Activated CD4-positive, CD25-positive, alpha-beta regulatory T cell treated with anti-CD3 and anti-CD28 coated beads, Interleukin-2, amount 50 U/mL, for 72 hours (primary cell): ENCODE measurements at places on chromosomes 2 and 18.

GRCh38 chr18:9933865-9934264, 20.0 kb downstream of the VAPA start:
- no peak for DNase-seq

GRCh38 chr2:70730730-70731129, 37.3 kb downstream of the ADD2 start:
- DNase-seq, result no peak

DNA sequence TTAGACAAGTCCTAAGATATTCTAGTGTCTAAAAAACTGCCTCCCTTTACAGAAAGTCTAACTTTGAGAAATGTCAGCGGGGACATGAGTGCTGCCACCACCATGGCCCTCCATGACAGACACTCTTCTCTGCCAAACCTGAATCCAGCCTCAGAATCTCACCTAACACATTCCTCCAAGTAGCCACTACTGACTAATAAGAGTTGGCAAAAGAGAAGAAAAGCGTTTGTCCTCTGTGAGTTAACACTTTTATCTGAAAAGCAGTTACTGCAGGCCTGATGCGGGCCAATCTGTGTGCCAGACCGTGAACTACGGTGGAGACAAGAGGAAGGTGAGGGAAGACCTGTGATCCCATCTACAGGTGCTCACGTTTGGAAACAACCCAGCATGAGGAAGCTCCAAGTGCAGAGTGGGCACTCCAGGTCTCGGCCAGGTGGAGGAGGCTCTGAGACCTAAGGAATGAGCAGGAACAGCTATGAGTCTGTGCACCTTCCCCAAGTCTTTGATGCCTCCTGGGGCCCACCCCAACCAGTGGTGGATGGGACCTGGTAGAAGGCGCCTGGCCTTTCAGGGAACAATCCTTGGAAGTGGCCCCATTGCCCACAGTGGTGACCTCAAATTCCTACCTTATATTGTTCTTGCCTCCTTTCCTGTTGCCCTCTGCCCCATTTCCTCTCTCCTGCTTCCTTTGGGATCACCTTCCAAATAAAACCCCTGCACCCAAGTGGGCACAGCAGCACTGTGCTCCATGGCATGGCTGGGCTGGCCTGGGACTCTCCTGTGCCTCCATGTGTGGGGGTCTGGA, 91.6 kb downstream of the BIN1 start:
- DNase-seq, result no peak

GRCh38 chr2:151777487-151777886, 43.2 kb upstream of the NEB start:
- no peak for DNase-seq

- no peak for DNase-seq
These were observed 171.3 kb downstream of the ARHGAP15 start for GRCh38 chr2:143300536-143300935.

- DNase-seq, result no peak
These were observed 929.2 kb upstream of the SOX11 start for GRCh38 chr2:4762951-4763376.

- no peak for DNase-seq
These were observed 28.6 kb upstream of the MBOAT2 start for GRCh38 chr2:9032121-9032520.

- DNase-seq, result no peak
These were observed 38.7 kb upstream of the HNMT start for GRCh38 chr2:137925599-137925998.

DNA sequence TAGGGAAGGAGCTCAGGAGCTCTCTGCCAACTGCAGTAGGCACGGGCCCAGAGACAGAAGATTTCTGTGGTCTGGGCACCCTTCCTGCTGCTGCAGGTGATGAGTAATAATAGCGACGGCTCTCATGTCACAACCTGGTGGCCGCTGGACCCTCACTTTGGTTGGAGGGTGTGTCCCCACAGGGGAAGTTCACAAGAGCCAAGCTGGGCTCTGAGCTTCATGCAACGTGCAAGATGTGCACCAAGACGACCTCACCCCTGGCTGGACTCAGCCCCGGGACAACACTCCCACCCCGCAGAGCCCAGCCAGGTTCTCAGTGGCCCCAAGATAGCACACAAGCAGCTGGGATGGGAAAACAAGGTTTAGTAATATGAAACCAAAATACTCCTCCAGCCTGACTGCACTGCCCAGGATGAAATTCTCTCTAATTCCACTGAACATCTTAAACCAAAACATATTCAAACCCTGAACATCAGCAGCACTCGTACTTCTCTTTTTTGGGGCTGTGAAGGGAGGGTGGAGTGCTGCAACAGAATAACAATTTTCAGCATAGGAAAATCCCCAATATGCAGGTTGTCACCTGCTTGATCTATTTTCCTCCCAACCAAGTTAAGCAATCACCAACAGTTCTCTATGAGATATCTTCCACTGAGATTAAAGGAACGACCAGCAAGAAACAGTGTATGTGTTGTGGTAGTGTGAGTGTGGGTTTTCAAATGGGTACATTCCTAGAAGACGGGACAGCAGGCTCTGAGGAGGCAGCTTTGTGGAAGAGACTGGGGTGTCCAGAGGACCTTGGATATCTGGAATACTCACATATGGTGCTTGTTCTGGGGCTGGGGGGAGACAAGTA, 26.5 kb downstream of the BCL2 start:
- no peak for DNase-seq

DNA sequence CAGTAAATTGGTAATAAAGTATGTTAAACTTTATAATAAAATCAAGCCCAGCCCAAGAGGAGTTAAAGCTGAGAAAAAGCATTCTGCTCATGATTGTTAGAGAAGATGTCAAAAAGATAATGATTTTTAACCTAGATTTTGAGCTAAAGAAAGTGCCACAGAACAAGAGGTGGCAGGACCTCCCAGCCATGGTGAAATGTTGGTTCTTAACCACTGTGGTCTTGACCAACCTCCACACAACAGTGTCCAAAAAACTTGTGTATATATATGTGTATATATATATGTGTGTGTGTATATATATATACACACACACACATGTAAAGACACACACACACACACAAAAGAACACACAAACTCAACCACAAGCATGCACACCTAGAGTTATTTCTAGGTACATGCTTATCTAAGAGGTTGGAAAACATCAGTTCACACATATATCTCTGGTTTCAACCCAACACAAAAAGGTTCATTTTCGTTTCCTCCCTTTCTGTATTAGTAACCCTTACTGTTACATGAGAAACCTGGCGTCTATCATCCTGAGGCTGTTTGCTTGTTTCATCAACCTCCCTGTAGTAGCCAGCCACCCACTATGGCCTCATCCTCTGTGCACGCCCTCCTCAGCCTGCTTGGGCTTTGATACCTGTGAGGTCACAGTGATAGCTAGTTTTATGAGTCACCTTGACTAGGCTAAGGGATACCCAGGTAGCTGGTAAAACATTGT, 631.8 kb upstream of the ID2 start:
- no peak for DNase-seq

GRCh38 chr2:231118614-231118942, 6.3 kb downstream of the HTR2B start:
- no peak for DNase-seq

DNA sequence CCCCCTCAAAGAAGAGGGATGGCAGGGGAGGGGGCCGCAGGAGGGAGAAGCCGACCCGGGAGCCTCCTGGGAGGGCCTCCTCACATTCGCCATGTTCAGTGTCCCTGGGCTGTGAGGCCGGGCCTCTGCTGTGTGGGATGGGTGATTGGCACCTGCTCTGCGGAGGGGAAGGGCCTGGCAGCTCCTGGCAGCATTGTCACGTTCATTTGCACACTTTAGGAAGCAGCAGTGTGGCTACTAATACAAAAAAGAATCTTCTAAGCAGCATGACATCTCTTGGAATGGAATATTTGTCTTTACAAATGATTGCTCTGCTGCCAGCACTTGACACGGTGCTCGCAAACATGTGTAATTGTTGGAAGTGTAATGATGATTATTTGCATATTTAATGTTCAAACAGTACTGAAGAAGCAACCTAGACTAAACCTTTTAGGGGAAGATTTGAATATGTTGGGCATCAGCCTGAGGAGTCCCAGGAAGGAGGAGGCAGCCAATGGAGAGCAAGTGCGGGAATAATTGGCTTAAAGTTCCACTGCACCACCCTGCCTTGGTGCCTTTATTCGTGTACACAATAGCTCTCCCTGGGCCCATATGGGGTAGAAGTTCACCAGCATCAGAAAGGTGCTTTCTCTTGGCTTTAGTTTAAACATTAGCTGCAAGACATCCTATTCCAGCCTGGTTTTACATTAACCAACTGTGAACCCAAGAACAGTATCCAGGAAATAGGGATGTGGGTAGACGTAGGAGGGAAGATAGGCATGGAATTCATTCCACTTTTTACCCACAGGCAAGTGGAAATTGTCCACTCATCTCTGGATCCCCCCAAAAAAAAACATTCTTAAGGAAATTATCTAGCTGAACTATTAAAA, 404.9 kb downstream of the TMEM182 start:
- no peak for DNase-seq

DNA sequence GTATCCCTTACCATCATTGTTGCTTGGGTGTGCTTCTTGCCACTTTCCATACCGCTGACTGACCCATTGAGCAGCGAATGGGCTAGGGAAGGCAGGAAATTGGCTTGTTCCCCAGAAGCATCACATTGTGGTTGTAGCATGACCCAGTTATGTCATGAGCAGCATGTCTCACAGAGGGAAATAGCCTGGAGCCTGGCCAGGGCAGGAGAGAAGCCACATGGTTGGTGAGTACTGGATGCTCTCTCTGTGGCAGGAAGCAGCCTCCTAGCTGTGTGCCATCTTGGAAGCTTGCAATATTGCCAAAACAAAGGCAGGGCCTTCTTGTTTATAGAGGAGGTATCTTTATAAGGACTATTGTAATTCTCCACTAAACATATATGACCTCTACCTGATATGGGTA, 482.6 kb downstream of the PIK3C3 start:
- no peak for DNase-seq

DNA sequence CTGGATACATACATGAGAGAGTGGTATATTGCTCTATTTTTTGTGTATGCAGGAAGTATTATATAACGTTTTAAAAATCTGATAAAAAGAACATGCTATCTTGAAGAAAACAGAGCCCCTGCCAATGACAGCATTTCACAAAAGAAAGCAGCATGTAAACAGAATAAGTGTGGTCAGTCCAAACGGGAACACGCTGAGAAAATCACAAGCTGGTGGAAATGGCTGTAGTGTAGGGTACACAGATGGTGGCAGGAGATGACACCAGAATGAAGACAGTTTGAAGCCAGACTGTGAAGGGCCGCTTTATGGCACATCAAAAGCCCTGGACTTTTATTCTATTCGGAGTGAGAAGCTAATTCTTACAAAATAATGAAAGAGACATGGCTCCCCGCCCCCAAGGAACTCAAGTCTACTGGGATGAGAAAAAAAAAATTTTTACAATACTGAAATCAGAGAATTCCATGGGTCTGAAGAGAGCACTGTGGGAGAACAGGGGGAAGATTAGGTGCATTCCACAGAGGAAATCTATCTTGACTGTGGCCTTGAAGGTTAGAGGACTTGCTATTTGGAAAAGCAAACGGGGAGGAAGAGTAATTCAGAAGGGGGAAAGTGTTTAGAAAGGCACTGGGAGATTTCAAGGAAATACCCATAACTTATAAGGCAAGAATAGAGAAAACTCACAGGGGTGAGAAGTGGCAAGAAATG, 217.7 kb upstream of the SMAD7 start:
- no peak for DNase-seq

DNA sequence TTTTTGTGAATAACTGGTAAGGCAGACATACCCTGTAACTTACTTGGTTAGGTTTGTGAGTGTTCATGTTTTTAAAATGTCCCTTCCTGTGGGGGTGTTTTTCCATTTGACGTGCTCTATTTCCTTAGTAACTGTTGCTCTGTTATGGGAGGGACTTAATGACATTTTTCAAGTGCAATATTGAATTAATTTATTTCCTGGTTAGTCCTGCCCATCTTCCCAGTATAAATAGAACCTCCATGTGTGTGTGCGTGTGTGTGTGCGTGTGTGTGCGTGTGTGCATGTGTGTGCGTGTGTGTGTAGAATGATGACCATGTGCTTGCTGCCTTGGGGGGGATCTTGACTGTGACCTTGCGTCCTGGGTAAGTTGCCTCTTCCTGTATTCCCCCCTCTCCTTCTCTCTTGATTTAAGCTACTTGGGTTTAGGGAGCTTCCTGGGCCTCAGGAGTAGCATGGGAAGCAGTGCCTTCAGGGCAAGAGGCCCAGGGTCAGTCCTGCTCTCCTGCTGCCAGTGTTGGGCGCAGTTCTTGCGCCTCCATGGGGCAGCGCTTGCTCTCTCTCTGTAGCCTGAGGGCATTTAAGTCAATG, 163.9 kb downstream of the LDLRAD4 start:
- DNase-seq, result no peak

- no peak for DNase-seq
These were observed 68.3 kb upstream of the OTOS start for GRCh38 chr2:240208631-240209211.

GRCh38 chr18:8525692-8526091, 83.5 kb upstream of the RAB12 start:
- no peak for DNase-seq

GRCh38 chr18:79467126-79467525, 71.4 kb downstream of the NFATC1 start:
- no peak for DNase-seq

DNA sequence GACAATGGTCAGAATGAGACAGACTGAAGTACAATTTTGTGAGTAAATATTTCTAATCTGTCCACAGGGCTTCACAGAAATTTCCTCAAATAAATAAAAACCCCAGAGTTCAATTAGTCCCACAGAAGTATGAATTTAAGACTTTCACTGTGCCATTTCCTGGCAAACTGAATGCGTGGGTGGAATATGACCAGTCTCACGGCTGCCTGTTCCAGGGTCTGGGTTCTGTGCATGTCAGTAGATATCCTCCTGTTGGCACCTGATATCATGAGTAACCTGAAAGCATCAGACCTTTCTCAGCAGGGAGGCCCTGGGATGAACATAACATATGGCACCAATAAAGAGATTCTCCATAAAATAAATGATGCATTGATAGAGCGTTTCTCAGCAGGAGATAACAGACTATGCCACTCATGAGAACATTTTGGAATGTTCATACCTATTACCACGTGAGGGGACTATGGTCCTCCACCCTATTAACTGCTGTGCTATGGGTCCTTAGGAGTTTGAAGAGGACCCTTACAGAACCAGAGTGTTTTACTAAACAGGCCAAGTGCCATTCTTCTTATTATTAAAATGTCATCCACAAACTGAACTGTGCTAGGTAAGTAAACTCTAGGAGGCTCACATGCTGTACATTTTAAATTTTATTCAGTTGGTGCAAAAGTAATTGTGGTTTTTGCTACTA, 10.6 kb upstream of the MALL start:
- DNase-seq, result no peak

- DNase-seq, result no peak
These were observed 123.8 kb downstream of the AKAIN1 start for GRCh38 chr18:5073026-5073944.

DNA sequence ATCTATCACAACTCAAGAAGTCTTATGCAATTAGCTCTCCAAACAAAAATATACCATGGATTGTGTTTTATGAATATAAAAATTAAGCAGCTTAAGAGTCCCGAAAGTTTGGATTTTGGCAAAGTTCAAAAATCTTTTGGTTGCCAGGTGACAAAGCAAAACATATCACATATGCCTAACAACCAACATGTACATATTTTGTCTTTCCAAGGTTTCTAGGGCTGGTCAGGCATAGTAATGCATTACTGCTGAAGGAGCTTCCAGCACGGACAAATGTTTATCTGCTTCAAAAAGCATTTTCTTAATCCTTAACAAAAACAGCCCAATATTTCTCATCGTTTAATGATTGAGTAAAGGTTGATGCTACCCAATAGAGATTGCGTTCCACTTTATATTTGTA, 1327.1 kb upstream of the ZEB2 start:
- no peak for DNase-seq

GRCh38 chr18:45250479-45250878, 364.8 kb upstream of the SLC14A2 start:
- no peak for DNase-seq
